Amniotic stem cell (primary cell): ENCODE measurements at places on chromosomes 1 and 21.

- no peak for DNase-seq
Measured at GRCh38 chr1:21935393-21935804, 1.7 kb downstream of the HSPG2 start.

DNA sequence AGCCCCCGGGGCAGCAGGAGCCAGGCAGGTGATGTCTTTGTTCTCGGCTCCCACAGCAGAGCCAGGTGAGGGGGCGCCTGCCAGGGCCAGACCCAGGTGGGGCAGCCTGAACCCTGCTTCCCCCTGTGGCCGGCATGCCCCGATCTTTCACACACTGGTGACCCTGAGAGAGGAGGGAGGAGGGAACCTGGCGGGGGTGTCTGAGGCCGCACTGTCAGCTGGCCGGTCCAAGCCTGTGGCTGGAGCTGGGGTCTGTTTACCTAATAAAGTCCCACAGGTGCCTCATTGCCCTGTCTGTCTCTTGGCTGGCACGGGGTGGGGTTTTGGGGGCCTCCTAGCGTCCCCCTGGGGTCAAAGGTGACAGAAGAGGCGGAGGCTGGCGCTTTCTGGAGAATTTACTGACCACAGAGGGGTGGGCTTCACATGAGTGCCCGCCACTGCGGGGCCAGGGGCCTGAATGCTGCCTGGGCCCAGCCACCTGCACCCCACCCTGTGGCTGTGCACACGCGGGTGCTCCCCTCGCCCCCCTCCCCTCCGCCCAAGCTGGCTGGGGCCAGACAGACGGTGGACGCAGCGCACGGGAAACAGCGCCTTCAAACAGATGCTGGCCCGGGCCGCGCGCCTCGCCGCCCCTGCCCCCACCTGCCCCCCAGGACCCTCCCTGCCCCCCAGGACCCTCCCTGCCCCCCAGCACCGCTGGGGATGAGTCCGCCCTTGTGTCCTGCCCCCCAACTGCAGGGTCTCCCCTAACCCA lies 5.8 kb downstream of the TMEM240 start:
- DNase-seq: no peak

GRCh38 chr1:161209790-161210409 lies 5.2 kb upstream of the FCER1G start:
- DNase-seq: peak; percentile 71

GRCh38 chr1:16960560-16961296 lies 19.7 kb downstream of the MFAP2 start:
- DNase-seq: peak; percentile 56

DNA sequence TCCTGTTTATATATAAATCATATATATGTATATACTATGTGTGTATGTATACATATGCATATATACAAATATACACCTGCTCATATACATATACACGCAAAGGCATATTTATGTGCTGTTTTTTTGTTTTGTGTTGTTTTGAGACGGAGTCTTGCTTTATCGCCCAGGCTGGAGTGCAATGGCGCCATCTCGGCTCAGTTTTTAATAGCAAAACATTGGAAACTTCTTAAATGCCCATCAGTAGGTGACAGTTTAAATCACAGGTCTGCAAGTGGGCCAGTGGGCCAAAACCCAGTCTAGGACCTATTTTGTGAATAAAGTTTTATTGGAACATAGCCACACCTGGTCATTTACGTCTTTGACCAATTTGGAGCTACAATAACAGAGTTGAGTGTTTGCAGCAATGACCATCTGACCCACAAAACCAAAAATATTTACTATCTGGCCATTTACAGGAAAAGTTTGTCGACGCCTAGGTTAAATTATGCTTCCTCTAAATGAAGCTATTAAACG lies 132.3 kb downstream of the TOMM20 start:
- DNase-seq: no peak

DNA sequence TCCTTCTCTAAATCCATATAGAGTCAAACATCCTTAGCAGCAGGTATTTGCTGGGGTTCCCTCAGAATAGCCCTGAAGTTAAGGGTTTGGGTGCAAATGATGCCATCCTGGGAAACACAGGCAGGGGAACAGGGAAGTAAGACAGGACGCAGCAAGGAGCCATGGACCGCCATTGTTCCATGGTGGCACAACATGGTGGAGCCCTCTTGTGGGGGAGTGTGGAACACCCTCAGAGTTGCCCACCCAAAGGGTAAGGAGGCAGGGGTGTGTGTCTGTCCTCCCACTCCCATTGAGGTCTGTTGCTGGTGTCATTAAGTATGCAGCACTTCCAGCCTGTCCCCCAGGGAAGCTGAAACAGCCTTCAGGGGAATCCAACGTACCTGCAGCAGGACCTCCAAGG lies 20.4 kb upstream of the RCAN1 start:
- DNase-seq: no peak

DNA sequence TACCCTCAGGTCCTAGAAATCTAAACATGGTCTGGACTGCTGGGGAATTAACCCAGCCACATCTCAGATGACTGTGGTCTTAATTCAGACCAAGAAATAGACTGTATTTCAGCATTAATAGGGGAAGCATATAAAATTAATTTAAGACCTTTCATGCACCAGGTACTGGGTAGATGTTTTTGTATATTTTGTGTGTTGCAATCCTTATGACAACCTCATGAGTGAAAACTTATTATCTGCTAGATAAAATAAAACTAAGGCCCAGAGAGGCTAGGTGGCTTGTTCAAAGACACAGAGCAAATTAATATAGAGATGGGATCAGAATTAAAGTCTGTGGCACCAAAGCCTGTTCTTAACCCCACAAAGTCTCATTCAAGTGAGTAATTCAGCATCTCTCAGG lies 40.1 kb downstream of the OPTC start:
- no peak for DNase-seq

- DNase-seq: no peak
Measured at GRCh38 chr1:240611228-240611618, 732 bp downstream of the GREM2 start.

GRCh38 chr1:26132128-26132833 lies 20.7 kb downstream of the PDIK1L start:
- no peak for DNase-seq

DNA sequence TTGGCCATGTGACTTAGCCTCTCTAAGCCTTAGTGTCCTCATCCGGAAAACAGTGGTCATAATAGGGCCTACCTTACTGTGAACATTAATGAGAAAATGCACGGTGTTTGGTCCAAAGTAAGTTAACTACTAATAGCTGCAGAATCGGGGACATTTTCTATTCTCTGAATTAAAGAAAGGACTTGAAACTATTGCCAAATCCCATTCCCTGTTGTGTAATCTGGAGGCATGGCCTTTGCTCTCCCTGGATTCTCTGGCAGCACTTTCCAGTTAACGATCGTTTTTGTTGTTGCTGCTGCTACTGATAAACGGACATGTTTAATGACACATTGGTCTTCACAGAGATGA lies 30.5 kb downstream of the FMO4 start:
- no peak for DNase-seq

GRCh38 chr1:231626951-231627614 lies 493 bp downstream of the DISC1 start:
- DNase-seq: peak; percentile 7

DNA sequence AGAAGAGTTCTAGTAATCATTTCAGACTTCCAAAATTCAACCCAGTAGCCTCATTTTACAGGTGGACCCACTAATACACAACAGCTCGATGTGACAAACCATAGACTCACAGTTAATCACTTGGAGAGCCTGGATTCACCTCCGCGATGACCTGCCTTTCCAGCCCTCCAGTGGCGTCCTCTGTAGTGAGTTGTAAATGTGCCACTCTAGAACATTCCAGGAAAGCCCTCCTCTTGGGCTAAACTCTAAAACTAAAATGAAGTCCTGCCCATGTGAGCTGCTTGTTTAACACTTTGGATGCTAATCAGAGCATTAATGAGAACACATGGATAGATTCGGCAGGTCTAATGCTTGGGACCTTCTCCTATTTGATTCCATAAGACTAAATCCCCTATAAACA lies 140.7 kb downstream of the DHRS3 start:
- no peak for DNase-seq

GRCh38 chr1:188372821-188373220 lies 1544.1 kb downstream of the PLA2G4A start:
- DNase-seq: no peak

- no peak for DNase-seq
Measured at GRCh38 chr1:206565995-206566394, 46.3 kb downstream of the EIF2D start.

DNA sequence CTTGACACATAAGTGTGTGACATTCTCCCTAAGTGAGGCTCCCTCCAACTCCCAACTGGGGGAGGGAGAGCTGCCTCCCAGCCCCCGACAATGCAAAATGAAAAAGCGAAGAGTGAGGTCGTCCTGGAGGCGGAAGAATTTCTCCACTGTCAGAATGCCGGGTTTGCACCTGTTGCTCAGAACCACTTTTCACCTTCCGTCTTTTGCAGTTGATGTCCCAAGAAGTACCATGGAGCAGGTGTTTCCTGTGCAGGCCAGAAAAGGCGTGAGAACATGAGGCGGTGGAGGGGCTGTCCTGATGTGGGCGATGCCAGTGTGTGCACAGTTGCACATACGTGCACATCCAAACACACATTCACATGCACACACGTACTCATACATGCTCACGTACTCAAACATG lies 158.6 kb upstream of the AJAP1 start:
- no peak for DNase-seq

DNA sequence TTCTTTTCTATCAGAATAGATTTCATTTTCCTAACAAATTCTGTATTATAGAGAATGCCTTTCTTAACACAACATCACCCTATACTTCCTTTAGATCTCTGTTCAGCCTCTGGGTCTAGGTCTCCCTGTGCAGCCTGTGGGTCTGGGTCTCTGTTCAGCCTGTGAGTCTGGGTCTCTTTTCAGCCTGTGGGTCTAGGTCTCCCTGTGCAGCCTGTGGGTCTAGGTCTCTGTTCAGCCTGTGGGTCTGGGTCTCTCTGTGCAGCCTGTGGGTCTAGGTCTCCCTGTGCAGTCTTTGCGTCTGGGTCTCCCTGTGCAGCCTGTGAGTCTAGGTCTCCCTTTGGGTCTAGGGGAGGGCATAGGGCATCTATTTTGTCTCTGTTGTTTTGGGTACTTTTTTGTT lies 59.6 kb upstream of the DIP2A start:
- no peak for DNase-seq

DNA sequence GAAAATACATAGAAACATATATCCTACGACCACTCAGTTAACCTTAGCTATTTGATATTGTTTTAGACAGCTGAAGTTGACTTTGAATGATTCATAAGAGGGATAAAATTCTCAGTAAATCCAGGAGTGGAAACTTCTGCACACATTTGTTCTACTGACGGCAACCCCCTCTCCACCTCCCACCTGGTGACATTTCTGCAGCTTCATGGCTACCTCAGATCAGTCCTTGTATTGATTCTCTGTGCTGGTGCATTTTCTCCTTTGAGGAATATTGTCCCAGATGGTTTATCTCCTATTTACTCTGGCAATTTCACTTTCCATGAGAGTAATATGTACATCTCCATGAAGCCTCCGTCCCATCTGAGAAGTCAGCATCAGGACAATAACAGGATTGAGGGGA lies 57.7 kb upstream of the COA6 start:
- DNase-seq: no peak

DNA sequence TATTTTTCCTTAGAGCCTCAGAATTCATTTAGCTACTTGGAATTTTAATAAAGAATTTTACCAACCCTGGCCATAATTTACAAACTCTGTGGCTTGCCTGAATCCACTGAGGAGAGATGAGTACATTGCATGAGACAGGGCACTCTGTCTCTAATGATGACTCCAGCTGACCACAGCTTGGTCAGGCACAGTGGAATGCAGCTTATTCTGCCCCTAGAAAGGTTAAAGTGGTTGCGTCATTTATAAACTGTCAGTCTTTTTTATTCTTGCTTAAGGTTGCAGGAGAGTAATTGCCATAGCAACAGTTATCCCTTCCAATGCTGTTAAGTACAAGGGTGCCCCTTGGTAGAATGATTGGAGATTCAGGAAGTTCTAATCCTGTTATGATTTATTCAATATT lies 28.3 kb downstream of the PDE4B start:
- DNase-seq: peak; percentile 96

DNA sequence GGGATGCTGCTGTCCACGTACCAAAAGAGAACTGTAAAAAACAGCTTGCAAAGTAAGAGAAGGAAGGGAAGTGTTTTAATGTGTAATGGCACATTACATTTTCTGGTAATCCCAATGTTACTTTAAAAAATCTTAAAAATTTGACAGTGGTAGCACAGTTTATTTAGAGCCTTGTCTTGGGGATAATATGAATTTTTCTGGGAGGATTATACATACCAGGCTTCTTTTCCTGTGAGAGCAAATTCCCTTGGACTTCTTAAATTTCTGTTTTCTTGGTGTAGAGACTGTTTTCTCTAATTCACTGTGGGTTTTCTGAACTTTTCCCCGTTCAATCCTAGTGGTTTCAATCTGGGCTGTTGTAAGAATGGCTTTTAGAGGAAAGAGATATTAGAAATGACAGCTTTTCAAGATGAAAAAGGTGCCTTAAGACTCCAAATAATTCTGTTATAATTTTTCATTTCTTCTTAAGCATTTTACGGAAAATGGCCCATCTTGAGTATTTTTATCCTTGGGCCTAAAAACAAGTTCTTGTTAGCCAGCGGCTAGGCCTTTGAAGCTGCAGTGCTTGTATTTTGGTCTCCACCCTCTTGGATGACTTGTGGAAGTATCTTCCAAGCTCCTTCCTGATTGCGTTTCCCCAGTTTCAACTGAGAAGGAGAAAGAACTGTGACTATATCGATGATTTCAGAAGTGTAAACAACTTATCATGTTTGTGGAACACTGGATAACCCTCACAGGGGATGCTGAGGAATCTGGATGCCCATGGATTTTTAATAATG lies 70.0 kb downstream of the LEPR start:
- DNase-seq: no peak

DNA sequence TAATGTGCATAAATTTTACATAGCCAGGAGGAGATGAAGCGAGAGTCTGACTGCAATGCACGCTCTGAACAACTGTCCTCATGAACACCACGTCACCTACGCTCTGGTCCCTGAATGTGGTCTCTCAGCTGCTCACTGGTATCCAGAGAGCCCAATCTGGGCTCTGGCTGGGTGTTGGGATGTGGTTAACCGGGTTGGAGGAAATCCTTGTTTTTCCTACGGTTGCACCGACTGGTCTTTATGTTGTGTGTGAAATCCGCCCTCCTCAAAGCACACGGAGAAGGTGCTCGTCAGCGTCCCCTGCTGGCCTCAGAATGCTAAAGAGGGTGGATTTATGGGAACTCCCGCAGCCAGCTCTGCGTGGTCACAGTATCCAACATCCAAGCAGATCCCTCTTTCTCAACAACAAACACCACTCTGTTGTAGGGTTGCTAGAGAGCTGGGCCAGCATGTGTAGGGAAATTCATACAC lies 51.8 kb upstream of the FAM89A start:
- DNase-seq: no peak

- no peak for DNase-seq
Measured at GRCh38 chr1:231729544-231729943, 103.0 kb downstream of the DISC1 start.

DNA sequence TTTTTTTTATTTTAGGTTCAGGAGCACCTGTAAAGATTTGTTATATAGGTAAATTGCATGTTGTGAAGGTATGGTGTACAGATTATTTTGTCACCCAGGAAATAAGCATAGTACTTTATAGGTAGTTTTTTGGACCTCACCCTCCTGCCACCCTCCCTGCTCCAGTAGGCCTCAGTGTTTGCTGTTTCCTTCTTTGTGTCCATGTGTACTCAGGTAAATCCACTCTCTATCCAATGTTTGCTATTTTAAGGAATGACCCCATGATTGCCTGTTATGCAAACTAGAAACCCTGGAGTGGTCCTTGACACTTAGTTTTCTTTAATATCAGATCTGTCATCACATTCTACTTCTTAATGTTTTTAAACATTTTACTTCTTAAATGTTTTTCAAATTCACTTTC lies 33.9 kb downstream of the LHX9 start:
- DNase-seq: no peak

- DNase-seq: no peak
Measured at GRCh38 chr1:195193134-195193533, 1415.1 kb downstream of the KCNT2 start.
